ENCODE measurements at places on chromosomes 11 and 22.

DNA sequence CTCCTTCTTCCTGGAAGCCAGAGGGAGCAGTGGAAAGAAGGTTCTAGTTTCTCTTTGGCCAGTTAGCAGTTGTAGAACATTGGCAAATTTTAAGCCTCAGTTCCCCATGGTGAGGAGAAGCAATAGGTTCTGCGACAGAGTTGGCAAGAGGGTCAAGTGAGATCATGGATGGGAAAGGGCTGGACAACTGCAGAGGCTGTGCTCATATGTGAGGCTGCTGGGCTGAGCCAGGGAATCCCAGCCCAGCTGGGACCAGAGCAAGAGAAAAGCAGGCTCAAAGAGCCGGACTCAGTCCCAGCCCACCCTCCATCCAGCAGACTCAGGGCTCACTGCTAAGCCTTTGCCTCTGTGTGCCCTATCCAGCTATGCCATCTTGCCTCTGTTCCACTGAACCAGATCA is 66.8 kb upstream of the MYOD1 start:
- no peak for DNase-seq

GRCh38 chr22:46462726-46463371 is 74.6 kb downstream of the CELSR1 start:
- DNase-seq = peak; percentile 61

- no peak for DNase-seq
Measured at GRCh38 chr11:18100926-18101656, 4.8 kb downstream of the SAAL1 start.

DNA sequence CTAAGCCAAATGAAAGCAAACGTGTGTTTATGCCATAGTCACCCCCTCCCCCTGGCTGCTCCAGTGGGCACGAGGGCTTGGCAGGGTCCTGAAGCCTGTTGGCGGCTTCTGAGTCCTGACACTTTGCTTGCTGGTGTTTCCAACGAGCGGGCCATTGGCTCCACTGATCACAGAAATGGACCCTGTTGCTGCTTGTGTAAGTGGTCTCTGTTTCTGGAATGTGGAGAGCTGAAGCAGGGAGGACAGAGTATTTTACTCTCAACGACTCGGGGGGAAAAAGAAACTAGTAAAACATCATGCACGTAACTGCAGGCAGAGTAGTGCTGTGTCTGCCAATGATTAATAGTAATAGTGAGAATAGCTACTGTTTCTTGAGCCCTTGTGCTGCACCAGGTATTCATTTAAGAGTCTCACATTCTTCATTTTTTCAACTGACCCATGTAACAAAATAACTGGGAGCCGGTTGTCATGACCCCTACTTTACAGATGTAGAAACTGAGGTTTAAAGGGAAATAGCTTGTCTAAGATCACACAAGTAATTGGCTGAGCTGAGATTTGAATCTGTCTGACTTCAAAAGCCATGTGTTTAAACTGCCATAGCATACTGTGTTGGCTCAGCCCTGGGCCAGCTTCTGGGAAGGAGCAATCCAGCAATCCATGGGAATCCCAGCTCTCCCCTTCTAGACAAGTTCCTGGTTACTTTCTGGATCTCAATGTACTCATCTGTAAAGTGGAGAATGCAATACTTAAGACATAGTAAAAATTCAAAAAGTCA is 526.7 kb downstream of the INSC start:
- DNase-seq = no peak

GRCh38 chr22:35930933-35931332 is 97.7 kb downstream of the RBFOX2 start:
- peak; percentile 80 for DNase-seq

- DNase-seq = peak; percentile 35
Measured at GRCh38 chr11:110830747-110831146, 118.5 kb upstream of the ARHGAP20 start.

DNA sequence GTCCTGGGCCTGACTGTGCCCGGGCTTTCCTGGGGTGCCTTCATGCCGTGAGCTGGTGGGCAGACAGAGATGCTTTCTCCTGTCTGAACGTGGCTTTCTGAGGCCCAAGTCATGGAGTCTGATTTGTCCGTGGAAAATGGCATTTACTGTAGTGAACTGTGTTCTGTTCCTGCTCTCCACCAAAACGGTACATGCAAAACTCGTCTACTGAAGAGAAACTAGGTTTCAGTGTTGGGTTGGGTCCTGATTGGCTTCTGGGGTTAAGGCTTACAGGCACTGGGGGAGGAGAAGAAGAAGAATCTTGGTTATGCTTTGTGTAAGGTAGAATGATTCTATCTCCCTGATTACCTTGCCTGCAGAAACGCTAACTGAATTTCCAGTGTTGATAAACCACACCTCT is 541.7 kb downstream of the NTM start:
- no peak for DNase-seq

DNA sequence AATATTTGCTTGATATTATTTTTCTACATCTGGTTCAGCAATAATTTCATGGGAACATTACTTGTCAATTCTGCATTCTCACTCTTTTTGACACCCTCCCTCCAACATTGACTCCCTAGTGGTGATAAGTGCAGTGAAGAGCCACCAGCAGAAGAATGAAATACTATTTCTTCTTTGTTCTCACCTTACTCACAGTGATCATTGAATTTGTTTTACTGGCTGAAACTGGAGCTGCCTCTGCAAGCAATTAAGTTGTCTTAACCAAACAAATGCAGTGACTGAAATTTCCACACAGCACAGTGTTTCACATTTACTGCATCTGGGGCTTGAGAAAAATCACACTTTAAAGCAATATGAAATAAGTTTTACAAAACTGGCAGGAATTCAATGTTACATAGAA is 189.8 kb downstream of the JRKL start:
- DNase-seq = no peak

- no peak for DNase-seq
Measured at GRCh38 chr11:120521176-120521575, 9.6 kb downstream of the GRIK4 start.

GRCh38 chr11:87722756-87723565 is 452.3 kb downstream of the RAB38 start:
- no peak for DNase-seq

- no peak for DNase-seq
Measured at GRCh38 chr11:113475160-113475761, at the start of gene DRD2. Gene DRD2 (minus strand): TSS chr11:113475398. CDS start chr11:113424651, 50,747 bp downstream.

DNA sequence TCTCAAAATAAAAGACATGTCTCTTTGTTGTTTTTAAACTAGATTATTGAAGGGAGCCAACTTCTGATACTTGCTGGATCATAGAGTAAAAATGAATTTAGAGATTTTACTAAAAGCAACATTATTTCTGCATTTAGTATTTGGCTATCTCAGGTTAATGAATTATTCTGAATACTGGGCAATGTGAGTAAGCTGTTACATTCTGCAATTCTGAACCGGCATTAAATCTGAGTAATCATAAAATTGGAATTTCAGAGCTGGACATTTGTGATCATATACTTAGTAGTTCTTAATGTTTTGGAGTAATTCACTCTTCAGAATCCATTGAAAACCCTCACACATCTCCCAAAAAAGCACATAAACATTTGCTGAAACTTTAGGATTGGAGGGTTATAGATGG is 11.5 kb downstream of the POLD3 start:
- no peak for DNase-seq

DNA sequence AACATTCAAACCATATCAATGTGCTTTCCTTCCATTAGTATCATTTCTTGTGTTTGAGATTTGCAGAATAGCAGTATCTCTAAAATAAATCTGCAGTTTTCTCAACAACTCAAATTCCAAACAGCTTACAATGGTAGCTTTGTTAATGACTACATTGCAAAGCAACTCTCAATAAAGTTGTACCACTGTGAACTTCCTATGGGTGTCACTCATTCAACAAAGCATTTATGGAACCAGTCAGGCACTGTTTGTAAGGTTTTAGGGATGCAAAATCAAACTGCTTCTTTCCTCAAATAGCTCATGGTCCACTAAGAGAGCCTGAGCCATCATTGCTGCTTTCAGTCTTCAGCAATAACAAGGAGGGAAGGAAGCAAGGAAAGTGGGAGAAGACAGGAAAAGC is 91.0 kb downstream of the CCDC83 start:
- DNase-seq = no peak

- no peak for DNase-seq
Measured at GRCh38 chr11:65569164-65569972, 909 bp upstream of the ZNRD2 start.

DNA sequence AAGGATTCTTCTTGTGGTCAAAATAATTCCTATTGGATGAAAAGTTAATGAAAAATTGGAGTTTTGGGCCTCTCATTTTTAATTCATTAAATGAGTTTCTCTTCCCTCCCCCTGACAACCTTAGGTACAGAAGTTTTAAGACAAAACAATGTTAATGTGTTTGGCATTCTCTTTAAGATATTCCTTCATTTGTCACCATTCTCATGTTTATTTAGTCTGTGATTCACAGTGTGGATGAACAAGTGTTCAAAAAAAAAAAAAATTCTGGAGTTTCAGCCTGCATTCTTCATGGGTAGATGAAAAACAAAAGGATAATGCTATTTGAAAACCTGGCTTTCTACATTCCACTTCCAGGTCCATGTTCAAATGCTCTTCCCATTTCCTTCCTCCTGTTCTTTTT is 172.6 kb upstream of the LUZP2 start:
- peak; percentile 1 for DNase-seq

GRCh38 chr22:48100685-48101417 is 1338.4 kb downstream of the TBC1D22A start:
- no peak for DNase-seq

DNA sequence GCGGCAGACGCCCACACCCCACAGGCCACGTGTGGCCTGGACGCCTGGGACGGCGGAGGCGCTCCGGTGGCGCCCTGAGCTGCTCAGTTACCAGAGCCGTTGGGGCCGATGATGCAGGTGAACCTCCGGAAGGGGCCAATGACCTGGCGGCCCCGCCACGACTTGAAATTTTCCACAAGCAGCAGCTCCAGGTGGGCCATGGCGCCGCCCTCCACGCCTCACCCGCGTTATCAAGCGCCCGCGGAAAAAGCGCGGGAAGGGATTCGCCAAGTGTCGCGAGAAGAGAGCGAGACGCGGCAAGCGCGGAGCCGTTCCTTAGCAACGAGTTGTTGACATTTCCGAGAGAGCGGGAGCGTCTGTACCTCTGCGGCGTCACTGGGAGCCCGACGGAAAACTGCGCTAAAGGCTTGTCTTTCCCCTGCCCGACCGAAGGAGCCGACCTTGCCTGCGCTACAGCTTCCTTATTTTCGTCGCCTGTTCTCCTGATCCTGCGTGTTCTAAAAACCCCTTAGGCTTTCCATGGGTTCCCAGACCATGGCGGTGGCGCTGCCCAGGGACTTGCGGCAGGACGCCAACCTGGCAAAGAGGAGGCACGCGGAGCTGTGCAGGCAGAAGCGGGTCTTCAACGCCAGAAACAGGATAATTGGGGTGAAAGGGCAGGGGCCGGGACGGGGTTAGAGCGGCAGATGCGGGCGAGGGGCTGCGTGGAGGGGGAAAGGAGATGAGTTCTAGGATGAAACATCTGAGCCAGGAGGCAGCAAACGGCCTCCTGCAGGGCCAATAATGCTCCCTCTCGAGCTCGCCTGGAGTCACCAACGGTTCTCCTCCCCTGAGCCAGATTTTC is at the start of the genes RIBC2 and SMC1B:
TSS of gene RIBC2 (plus strand) at position 326 of the 844 bp plus-strand sequence. CDS start at position 520, 194 bp downstream.
TSS of gene SMC1B (minus strand) at position 232 of the 844 bp plus-strand sequence. CDS start at position 200, 32 bp downstream.
- peak; percentile 81 for DNase-seq

DNA sequence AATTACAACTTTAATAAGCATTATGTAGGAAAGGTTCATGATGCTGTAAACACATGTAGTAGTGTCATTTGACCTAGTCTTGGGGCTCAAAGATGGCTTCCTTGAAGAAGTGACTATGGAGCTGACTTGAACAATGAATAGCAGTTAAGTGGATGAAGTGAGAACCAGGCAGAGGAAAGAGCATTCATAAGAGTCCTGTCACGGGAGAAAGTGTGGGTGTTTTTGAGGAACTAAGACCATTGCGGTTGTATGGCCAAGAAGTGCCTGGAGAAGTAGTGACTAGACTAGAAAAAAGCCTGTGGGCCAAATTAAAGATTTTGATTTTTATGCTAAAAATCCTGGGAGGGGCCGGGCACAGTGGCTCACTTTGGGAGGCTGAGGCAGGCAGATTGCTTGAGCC is 7.2 kb upstream of the IL18BP start:
- no peak for DNase-seq

DNA sequence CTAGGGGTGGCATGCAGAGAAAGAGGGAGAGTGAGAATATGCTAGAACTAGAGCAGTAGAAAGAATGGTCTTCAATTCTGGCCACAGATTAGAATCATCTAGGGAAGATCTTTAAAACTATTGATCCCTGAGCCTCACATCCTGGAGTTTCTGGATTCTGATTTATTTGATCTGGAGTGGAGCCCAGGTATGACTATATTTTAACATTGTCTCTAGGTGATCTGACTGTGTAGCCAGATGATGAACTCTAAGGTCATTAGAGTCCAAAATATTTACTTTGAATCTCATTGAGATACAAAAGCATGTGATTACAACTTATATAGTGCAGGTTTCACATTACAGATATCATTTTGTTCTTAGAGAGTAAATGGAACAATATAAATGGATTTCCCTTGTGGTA is 79.7 kb downstream of the FDX1 start:
- no peak for DNase-seq

DNA sequence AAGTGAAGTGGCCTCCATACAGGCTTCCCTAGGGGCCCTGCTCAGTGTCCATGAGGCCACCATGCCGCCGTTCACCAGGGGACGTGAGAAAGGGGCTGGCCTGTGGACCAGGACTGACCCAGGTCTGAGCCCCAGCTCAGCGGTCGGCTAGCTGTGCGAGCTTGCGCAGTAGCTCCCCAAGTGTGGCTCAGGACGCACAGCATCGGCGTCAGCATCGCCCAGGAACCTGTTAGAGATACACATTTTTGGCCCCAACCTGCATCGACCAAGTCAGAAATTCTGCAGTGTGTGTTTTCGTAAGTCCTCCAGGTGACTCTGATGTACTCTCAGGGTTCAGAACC is 429 bp downstream of the TP53AIP1 start:
- DNase-seq = no peak

DNA sequence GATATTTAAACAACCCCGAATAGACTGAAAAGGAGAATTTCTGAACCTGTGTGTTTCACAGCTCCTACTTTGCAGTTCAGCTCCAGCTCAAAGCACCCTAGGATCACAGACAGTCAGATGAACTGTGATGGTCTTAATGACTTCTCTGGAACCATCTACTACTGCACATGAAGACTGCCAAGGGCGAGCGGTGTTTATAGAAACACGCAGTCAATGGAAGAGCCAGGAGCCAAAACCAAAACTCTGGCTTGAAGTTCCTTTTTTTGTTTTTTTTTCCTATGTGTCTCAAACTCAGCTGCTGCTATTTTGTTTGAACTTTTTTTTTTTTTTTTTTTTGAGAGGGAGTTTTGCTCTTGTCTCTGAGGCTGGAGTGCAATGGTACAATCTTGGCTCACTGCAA is 382.6 kb upstream of the SYN3 start:
- no peak for DNase-seq

GRCh38 chr22:32236970-32237369 is 18.2 kb downstream of the SLC5A4 start:
- DNase-seq = no peak

DNA sequence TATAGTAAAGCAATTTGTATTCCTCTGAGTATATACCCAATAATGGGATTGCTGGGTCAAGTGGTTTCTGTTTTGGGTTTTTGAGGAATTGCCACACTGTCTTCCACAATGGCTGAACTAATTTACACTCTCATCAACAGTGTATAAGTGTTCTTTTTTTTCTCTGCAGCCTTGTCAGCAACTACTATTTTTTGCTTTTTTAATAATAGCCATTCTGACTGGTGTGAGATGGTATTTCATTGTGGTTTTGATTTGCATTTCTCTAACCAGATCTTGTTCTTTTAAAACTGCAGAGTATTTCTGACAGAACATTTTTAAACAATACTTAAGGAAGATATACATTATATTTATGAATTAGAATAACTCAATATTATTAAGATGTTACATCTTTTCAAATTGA is 1140.5 kb upstream of the CNTN5 start:
- no peak for DNase-seq
